IMR-90 (cell line): ENCODE measurements at places on chromosomes 6 and 20. TPM values are rescaled to one million over a fixed set of nuclear protein-coding genes. Genes with fewer than 3 reads are reported as not detected.

Gene FAM83C
- not detected in 2 replicates for total RNA-seq

- DNase-seq, result no peak
Observed at GRCh38 chr6:44534291-44534690, 146.8 kb downstream of the CDC5L start.

Gene APCDD1L
- total RNA-seq, result 2.2 and 2.5 TPM in 2 replicates

DNA sequence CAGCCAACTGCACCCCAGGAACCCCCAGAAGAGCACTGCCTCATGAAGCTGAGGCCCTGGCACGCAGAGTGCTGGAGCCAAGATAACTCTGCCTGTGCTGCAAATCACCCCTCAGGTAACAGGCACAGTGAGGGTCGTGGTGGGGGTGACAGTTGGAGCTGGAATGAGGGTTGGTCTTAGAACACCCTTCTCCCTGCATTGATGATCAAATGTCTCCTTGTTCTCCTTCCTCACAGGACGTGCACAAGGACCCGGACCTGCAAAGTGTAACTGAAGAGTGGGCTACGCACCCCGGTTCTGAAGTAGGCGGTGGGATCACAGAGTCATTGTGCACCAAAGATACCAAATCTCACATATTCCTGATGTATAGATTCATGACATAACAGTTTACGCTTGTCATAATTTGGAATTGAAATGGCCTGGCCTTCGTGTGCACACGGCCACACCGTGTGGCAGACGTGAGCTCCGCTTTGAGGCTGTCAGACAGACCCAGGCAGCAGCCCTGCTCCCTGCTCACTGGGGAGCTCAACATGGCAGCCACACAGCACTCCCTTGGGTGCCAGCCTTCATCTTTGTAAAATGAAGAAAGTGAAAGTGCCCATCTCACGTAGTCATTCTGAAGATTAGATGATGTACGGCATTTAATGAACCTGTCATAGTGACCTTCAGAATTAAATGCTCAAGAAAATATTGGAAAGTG, 8.8 kb downstream of the THBS2 start:
- DNase-seq, result no peak

DNA sequence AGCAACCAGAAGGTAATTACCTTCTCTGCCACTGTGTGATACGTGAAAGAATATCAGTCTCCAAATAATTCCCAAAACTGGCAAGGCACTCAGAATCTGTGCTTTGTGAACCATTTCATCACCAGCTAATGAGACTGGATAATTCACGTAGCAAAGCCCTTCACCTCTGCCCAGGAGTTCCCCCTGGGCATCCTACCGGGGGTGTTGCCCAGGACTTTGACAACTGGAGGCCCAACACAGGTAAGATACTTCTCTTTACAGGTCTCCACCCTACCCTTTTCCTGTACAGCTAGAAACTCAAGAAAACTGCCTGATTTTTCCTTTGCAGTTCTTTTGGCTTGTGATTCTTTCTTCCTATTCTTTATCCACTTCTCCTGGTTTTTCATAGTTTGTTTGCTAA, 2.7 kb upstream of the CD24 start:
- DNase-seq, result no peak

GRCh38 chr6:146819596-146820320, 221.0 kb downstream of the ADGB start:
- peak; percentile 15 for DNase-seq

- peak; percentile 78 for DNase-seq
Observed at GRCh38 chr6:154164397-154164796, 125.4 kb downstream of the OPRM1 start.

DNA sequence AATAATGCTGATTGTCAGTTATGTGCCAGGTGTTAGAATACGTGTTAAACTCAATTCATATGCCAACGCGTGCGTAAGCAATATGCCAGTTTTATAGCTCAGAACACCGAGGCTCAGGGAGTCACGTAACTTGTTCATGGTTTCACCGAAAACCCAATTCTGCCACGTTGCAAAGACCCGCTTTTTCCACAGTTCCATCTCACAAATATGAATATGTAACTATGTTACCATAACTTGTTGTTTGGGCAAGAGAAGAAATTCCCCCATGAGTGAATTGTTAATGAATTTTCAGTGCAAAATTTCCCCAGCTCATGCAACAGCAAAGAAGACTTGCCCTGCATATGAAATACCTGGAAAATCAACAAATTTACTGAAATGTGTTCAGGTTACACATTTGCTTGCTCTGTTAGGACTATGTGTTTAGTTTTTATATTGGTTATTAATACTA, 30.1 kb downstream of the SF3B5 start:
- DNase-seq, result no peak
